AG04450 (cell line): ENCODE measurements at places on chromosomes 7 and 10.

- DNase-seq, result no peak
These were observed 10.4 kb upstream of the PIP4K2A start for GRCh38 chr10:22724773-22725172.

- no peak for DNase-seq
These were observed 25.4 kb upstream of the GATAD1 start for GRCh38 chr7:92421676-92422435.

DNA sequence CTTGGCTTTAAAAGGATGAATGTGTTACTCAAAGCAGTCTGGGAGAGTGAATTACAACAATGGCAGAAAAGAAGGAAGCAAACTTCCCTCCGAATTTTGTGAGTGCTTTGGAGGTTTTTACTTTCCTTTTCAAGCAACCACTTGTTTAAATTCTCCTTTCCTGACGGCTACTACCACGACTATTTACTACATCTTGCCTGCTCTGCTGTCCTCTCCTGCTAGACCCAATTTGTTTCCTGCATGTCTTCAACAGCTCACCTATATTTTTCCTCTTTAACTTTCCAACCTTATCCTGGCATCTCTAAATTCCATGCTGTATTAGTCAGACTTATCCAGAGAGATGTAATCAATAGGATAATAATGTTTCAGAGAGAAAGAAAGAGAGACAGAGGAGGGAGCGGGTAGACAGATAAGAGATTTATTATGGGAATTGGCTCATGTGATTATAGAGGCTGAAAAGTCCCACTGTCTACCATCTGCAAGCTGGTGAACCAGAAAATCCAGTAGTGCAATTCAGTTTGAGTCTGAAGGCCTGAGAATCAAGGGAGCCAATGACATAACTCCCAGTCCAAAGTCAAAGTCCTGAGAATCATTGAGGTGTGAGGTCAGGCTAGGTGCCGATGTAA is 42.8 kb upstream of the SLC13A1 start:
- no peak for DNase-seq

DNA sequence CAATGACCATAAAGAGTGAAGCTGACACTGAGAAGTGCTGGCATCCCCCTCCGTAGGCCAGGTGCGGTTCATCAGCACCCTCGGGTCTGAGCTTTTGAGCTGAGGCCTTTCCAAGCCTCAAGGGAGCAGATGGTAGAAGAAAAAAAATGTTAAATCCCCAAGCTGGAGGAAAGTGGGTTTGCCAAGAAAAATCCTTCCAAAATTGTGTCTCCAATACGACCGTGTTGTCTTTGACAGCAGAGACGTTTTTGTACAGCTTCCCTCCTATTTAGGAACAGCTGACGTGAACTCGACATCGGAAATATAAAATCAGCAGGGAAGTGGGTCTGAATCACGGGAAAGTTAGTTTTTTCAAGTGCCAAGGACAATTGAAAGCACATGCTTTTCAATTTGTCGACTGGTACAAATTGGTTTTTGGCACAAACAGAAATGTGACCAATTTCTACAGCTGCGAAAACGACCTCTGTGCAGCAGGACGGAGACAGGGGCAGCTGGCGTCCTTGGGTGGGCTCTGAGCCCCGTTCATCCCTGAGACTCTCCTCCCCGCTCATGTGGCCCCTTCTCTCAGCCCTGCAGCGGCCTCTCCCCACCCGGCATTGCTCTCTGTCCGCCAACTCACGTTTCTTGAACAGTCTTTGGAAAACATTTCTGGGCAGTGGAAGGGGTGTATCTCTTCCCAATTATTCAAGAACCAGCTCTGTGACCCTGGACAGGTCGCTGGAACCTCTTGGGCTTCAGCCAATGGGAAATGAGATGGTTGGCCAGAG is 89.9 kb downstream of the PAXIP1 start:
- no peak for DNase-seq

- no peak for DNase-seq
These were observed 55.7 kb upstream of the MKX start for GRCh38 chr10:27801171-27801785.

DNA sequence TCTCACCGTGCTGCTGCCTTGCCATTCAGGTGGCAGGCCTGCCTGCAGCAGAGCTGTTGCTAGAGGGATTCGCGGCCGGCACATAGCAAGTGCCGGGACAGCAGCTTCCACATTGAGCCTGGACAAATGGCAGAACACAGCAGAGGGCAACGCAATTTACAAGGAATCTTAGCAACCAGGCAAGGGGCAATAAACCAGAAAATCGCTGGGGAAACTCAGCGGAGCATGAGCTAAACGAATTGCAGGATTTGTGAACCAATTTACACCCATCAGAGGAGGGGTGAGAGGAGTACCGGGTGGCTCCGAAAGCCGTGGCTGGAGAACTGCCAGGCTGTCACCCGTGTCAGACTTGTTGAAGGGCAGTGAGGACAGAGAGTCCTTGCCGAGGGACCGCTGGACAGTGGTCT is 58.6 kb upstream of the LOXL4 start:
- DNase-seq, result no peak

GRCh38 chr7:156993925-156994235 is 16.6 kb downstream of the MNX1 start:
- no peak for DNase-seq

DNA sequence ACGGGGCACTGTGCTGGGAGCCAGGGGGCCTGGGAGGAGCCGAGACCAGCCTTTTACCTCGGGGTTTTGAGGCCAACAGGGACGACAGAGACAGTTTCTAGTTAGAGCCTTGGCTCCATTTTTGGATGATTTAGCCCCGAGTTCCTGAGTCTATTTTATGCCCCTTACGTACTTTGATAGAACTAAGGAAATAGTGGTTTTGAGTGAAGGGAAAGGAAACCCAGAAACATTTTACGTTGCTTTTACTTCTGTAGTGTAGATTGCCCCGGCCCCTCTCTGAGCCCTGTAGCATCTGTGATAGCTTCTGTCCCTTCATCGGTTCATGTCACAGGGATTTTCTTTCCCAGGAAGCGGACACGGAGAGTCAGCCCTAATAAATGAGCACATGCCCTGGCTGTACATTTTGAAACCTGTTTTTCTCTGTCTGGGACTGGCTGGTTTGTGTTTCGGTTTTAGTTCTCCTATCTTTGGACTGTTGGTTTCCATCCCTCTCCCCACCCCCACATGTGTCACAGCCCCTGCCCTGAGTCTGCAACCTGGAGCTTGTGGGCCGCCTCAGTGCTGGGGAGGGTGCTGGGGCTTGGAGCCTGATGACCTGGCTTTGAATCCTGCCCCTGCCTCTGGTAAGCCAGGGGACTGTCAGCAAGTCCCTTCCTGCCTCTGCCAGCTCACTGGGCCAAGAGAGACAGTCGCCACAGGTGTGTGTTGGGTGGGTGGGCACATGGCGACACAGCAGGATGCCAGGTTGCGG is 6.9 kb upstream of the ORAI2 start:
- no peak for DNase-seq

- peak; percentile 39 for DNase-seq
These were observed 4.6 kb downstream of the CCDC136 start for GRCh38 chr7:128796327-128796726.

DNA sequence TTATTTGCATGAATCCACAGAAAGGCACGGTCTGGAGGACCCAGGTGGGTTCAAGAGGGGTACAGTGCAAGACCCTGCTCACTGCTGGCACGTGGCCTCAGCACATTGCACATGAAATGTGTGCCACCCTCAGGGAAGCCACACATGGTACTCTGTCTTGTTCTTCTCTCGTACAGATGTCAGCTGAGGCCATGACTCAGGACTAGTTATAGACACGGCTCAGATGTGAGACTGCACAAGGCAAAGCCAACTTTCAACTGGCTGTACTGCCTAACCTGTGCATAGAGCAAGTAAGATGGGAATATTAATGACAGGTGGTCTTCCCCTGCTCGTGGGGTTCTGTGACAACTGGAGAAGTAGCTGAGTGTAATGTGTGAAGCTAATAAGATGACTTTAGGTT is 249.4 kb upstream of the CTBP2 start:
- no peak for DNase-seq

- DNase-seq, result no peak
These were observed 106.2 kb upstream of the SEMA3D start for GRCh38 chr7:85292908-85293576.

DNA sequence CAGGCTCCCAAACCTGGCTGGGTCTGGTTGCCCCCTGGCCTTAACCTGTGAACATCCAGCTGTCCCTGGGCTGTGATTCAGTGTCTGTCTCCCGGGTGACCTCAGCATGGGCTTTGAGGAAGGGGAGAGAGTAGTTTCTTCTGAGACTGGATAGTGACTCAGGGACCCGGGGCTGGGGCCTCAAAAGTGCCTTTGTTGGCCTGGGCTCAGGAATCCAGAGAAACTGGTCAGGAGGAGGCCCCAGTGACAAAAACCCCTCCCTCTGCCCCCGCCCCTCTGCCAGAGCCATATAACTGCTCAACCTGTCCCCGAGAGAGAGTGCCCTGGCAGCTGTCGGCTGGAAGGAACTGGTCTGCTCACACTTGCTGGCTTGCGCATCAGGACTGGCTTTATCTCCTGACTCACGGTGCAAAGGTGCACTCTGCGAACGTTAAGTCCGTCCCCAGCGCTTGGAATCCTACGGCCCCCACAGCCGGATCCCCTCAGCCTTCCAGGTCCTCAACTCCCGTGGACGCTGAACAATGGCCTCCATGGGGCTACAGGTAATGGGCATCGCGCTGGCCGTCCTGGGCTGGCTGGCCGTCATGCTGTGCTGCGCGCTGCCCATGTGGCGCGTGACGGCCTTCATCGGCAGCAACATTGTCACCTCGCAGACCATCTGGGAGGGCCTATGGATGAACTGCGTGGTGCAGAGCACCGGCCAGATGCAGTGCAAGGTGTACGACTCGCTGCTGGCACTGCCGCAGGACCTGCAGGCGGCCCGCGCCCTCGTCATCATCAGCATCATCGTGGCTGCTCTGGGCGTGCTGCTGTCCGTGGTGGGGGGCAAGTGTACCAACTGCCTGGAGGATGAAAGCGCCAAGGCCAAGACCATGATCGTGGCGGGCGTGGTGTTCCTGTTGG is at the start of gene CLDN4:
Gene CLDN4 (plus strand): TSS at position 316 of the 903 bp plus-strand sequence. CDS start 206 bp downstream, at position 522.
- DNase-seq, result no peak
